NCI-H1417 treated with DMSO at 0.1 percent for 48 hours (cell line): ENCODE measurements at places on chromosomes 5 and 9.

GRCh38 chr5:372996-373709, 51.6 kb downstream of the AHRR start:
- no peak for DNase-seq

GRCh38 chr5:10442576-10442975, 897 bp downstream of the ROPN1L start:
- DNase-seq: no peak

- DNase-seq: no peak
These were observed 323.8 kb upstream of the IRX4 start for GRCh38 chr5:2206293-2207108.

DNA sequence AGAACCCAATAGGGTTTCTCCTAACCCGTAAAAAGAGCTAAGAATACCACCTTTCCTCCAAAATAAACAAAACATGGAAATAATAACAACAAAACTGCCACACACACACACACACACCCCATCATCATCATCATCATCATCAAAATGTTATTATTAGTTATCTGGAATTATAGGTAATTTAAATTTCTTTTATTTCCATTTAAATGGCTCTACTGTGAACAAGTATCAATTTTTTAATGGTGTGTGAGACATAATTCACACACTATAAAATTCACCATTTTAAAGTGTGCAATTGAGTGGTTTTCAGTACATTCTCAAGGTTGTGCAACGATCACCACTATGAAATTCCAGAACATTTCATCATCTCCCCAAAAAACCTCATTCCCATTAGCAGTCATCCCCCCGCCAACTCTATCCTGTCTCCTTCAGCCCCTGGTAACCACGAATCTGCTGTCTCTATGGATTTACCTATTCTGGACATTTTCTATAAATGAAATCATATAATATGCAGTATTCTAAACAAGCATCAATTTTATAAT, 172.7 kb downstream of the ROR2 start:
- DNase-seq: no peak

DNA sequence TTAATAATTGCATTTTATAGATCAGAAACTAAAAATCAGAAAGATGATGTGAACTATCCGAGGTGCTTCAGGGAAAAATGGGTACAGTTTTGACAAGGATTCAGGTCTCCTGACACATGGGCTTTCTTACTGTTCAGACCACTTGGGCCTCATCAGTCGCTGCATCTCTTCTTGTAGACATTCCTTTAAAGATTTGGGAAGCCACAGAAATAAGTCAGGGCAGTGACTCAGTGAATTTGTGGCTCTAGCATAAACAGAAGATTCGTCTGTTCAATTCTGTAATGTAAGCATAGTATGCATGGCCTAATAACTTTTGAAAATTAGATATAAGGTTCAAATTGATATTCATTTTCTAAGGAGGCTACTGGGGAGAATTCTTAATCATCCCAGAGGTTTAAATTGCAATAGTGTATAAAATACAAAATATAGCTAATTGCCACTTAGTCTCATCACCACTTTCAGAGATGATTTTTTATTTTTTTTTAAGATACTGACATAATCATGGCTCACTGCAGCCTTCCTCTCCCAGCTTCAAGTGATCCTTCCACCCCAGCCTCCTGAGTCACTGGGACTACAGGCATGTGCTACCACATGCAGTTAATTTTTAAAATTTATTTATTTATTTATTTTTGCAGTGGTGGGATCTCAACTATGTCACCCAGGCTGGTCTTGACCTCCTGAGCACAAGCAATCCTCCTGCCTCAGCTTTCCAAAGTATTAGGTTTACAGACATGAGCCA, 48.9 kb downstream of the RASEF start:
- DNase-seq: no peak

DNA sequence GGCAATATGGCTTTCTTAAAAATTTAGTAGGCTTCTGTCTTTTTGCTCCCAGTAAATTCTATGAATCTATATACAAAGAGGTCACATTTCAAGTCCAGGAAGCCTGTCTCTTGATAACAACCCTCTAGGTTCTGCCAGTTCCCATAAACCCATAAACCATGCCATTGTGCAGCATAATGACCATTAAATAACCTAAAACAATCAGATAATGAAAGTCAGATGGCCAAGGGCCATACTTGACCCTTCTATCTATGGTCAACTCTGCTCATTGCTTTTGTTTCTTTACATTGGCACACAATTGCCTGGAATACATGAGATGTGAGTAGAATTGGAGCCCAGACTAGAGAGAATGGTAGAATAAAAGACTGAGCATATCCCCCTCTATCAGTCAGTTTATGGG, 305.4 kb upstream of the KIF2A start:
- no peak for DNase-seq
